GM23248 (cell line): ENCODE measurements at places on chromosomes 12 and 14. TPM values are rescaled to one million over a fixed set of nuclear protein-coding genes. Genes with fewer than 3 reads are reported as not detected.

Gene RNU4-1
- total RNA-seq = not detected in 2 replicates

Gene ETFRF1
- total RNA-seq = 10.7 and 23.3 TPM in 2 replicates

DNA sequence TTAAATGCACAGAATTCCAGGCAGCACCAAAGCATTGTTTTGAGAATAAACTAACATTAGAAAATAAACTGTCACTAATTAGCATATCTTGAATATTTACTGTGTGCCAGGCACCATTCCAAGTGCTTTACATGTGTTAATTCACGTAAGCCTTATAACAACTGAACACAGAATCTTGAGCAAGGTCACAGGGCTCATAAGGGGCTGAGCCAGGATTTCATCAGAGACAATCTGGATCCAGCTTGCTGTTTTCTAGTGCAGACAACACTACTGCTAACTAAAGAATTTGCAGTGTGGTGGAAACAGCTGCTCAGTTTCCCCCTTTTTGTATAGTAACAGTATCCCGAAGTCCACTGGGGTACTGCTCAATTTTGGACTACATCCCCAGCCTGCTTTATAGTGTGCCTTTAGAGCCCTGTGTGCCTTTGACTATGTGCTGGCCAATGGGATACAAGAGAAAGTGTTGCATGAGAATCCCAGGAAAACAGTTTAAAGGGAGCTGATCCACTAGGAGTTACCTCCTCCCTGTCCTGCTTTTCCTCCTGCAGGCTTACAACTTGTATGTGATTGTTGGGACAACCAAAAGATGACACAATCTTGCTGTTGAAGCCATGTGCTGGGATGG, 36.0 kb upstream of the RMST start:
- DNase-seq = no peak

DNA sequence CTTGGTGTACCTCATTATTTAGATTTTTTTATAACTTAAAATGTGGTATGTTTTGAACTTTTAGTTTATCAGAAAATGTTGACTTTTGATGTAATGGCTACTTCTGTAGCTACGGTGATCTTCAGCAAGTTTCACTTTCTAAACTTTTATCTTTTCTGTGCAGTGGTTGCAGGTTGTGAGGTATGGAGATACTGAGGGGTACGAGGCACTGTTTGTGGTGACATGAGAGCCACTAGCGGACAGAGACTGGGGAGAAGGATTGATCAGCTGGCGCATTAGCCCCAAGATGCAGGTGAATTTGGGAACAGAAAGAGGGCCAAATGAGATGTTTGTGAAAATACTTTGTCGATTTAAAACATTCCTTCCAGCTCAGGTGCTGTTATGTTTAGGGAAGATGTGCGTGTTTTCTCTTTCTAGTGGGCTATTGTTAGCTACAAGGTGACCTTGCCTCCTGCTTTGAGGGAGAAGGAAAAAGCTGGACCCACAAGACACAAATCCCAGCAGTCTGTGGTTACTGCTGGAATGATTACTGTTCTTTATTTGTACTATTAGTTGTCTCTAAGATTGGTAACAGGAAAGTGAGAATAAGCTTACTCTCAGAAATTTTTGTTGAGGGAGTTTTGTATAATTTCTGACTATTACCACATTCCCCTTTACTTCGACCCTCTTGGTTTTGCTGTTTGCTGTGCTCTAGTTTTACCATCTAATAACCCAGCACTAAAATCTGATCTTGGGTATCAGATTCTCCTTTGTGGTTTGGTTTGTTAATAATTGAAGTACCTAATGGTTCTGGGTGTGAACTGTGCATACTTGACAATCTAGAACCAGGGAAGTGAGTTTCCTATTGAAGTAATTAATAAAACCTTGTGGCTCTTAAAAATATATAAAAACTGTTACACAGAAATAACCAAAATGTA, 61.7 kb downstream of the FBXO34 start:
- DNase-seq = no peak

DNA sequence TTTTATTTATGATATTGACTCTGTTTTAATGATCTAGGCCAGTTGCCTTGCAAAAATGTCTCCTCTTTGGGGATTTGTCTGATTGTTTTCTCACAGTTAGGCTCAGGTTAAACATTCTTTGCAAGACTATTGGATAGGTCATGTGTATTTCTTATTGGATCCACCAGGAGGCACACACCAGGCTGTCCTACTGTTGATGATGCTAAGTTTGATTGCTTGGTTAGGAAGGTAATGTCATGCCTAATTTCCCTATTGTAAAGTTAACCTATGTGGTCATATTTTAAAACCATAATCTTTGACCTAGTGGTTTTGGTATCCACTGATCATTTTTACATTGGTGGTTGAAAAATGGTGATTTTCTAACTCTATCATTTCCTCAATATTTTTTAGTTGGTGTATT, 137.1 kb downstream of the BRMS1L start:
- DNase-seq = no peak

DNA sequence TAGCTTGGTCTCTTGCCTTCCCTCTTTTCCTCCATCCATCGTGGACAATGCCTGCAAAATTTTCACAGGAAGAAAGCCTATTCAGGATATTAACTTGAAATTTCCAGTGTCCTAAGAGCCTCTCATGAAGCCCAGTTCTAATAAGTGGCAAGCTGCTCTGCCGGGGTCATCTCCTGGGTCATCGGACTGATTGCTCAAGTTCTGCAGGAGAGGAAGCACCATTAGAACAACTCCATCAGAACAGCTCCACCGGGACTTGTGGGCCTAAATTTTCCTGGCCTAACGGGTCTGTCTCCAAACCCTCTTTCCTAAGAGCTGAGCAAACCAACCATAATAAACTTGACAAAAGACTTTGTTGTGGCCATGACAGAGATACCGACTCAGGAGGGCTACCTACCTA, 13.9 kb downstream of the ERG28 start:
- no peak for DNase-seq

GRCh38 chr12:76690921-76691700, 72.8 kb upstream of the ZDHHC17 start:
- peak; percentile 65 for DNase-seq

DNA sequence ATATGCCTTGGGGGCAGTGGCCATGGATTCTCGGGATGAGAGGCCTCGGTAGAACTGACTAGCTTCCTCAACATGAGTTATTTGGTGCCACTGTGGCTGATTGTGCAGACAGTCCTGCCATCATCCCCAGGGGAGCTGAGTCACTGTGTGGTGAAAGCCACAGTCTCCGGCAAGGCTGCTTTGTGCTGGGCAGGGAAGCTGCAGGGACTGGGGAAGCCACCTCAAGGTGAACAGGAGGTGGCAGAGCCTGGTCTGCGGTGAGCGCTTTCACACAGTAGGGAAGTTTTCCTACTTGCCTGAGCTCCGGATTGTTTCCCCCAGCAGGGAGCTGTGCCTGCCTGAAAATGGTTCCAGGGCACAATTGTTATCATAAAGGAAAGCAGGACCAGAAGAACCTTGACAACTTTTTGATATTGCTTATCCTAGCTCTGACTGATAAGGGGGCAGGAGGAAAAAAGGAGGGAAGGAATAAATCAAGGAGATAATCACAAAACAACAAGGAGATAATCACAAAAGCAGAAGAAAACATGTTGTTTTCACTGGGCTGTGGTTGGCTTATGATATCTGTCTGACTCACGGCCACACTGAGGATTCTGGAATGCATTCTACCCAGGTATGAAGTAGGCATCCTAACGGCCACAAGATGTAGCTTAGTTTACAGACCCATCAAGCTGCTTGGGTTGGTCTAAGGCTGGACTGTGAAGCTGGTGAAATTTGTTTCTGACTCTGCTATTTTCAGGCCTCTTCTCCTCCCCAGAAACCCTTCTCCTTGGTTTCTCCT, 32.2 kb upstream of the GNG2 start:
- peak; percentile 89 for DNase-seq

- peak; percentile 75 for DNase-seq
Observed at GRCh38 chr12:848173-848865, 95.9 kb downstream of the WNK1 start.

DNA sequence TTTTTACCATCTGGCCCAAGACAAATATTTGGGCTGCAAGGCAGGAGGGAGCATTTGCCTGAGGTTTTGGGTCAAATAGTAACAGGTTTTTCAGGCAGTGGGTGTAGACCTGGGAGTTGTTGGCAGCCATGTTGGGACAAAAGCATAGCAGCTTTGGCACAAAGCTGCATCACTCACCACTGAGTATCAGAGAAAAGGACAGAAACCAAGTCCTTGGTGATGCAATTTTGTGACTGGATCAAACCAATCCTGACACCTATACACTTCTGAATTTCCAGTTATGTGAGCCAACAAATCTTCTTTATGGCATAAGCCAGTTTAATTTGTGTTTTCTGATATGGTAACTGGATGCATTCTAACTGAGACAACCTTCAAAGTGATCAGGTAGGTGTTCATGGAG, 144.8 kb upstream of the KRR1 start:
- peak; percentile 11 for DNase-seq

DNA sequence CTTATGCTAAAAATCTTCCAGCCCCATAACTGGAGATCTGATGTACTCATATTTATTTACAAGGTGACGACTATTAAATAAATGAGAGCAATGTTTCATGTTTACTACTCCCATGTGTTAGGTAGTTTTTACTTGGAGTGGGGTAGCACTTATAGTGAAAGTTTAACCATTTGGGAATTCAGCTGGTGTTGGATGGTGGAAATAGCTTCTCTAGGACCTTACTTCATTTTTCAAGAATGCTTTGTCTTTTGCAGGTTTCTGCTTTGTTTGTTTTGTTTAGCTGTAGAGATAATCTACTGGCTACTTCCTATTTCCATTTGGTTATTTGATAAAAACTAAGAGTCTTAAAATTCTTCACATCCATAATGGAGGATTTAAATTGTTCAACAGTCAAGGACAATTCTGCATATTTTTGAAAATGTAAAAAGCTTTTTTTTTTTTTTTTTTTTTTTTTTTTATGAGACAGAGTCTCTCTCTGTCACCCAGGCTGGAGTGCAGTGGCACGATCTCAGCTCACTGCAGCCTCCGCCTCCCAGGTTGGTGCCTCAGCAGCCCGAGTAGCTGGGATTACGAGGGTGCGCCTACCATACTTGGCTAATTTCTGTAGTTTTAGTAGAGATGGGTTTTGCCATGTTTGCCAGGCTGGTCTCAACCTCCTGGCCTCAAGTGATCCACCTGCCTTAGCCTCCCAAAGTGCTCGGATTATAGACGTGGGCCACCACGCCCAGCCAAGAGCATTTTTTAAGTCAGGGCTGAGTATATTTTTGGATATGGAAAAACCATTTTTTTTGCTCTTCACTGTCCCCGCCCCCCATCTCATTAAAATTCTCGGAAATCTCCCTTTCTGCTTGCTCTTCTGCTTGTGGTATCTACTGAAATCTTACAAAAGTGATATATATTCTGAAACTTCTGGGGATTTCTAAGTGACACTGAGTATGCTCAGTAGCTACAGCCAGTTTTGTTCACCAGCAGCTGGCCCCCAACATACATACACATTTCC, 1.4 kb upstream of the ABCD2 start:
- no peak for DNase-seq

DNA sequence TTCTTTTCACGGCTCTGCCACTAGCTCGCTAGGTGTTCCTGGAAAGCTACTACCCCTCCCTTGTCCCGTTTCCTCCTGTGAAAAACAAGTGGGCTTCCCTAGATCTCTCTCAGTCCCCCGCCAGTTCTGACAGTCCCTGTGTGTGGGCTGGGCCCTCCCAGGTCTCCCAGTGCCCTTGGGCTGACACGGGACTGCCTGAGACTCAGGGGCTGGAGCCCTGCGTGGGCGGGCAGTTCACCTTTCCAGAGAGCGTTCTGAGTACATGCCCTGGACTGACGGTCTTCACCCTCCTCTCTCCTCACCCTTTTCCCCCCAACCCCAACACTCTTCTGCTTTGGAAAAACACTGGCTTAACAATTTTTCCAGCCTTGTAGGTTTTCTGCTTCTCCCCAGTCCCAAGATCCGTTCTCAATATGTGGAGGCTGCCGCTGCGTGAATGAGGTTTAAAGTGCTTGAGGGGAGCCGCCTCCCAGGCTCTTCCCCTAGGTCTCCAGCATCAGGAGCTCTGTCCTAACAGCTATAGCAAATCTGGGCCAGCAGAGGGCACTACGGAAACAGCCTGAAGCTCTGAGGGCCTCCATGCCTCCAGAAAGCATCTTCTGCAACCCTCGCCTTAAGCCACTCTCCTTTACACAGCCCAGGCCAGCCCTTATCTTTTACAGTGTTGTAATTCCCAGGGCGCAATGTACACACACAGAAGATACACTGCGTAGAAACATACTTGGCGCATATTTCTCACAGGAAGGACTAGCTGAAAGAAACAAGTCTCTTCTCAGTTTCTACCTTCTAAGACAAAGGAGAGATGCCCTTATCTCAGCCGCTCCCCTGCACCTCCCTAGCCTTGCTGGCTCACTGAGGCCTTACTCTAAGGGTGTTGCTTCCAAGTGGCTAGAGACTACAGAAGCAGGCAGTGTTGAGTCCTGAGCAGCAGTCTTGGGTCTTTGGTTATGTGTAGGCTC, 10.4 kb upstream of the DCD start:
- DNase-seq = peak; percentile 56

- DNase-seq = no peak
Observed at GRCh38 chr14:84465880-84466279, 1064.1 kb upstream of the FLRT2 start.

DNA sequence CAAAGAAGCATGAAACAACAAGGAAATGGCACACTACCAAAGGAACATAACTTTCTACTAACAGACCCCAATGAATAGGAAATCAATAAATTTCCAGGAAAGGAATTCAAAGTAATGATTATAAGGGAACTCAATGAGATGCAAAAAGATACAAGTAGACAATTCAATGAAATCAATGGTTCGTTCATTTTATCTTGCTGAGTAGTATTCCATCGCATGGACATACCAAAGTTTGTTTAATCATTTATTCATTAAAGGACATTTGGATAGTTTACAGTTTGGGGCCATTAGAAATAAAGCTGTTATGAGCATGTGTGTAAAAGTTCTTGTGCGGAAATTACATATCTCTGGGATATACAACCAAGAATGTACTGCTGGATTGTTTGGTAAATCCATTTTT, 35.0 kb upstream of the LYZ start:
- no peak for DNase-seq

DNA sequence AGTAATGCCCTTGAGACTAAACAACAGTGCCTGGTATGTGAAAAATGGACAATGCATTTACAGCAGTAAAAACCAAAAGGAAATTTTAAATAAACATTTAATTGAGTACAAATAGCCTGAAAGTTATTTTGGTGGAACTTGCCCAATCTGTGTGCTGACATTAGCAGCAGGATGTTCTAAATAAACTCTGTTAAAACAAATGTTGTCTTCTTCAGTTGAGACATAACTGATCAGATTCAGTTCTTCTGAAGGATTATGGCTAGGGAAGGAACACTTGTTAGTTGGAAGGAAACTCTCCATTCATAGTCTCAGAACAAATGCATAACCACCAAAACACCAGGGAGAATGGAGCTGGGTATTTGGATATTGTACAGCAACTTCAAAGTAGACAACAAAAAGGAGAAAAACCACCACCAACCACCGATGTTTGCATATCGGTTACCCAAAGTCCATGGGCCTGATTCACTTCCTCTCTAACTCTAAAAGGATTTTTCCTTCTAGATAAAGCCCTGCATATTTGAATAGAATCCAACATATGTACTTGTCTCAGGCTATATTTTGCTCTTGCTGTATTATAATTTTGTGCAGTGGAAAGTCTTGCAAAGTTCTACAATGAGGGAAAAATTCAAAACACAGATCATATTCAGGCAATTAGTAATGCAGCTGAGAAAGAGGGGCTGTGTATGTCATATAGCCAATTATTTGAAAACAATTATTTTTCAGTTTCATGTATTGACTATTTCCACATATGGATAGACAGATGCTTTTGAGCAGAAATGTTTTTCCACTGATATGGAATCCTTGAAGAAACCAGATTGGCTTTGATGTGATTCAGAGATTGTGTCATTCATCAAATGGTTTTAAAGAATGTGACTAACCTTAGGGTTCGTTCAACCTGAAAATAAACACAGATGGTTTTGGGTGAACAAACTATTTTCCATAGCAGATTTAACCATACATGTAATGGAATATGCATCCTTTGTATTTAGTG, 152.2 kb upstream of the BMP4 start:
- DNase-seq = peak; percentile 60
